ENCODE measurements at places on chromosomes 11 and 22.
A peak's percentile ranks its signal among the peaks of the same experiment; 100 is the strongest.

- DNase-seq = no peak
Observed at GRCh38 chr11:16750417-16750816, 12.0 kb downstream of the C11orf58 start.

DNA sequence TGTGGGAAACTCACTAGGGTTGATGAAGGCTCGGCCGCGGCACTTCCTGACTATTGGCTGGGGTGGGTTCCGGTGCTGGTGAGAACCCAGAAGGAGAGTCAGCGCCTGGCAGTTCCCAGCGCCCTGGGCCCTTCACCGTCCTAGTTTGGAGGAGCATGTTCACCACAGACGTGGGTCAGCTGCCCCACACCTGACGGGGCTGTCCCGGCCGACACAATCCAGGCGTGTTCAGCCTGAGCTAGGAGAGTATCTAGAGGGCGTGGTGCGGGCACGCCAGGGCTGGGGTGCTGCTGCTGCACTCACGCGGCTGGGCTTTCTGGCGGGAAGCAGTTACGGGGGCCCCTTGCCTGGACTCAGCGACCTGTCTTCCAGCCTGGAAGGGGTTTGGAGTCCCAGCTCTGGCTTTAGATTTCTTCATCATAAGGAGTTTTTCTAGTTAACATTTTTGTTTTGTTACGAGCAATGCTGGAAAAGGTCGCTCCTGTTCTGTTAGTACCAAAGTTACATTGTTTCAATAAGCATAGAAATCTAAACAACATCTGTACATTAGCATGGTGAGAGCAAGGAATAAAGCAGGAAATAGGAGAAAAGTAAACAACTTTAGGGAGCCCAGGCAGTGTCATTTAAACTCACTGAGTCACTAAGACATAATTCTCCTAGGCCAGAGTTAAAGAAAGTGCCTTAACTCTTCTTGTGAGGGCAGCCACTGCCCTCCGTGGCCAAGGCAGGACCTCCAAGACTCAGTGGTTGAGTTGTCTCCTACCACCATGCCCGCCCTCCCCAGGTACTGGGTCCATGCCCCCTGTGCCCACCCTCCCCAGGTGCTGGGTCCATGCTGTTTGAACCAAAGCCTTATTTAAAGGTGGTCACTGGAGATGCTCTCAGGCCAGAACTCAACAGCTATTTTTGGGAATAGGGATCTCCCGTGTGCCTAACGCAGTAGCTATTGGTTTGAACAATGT, 12.1 kb upstream of the ADORA2A start:
- DNase-seq = no peak

GRCh38 chr11:45816614-45817013, 11.7 kb downstream of the SLC35C1 start:
- no peak for DNase-seq

DNA sequence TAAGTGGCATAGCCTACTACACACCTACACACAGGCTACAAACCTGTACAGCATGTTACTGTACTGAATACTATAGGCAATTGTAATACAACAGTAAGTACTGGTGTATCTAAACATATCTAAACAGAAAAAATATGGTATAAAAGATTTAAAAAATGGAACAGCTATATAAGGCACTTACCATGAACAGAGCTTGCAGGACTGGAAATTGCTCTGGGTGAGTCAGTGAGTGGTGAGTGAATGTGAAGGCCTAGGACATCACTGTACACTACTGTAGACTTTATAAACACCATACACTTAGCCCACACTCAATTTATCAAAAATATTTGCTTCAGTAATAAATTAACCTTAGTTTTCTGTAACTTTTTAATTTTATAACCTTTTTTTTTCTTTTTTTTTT, 24.7 kb downstream of the PAMR1 start:
- no peak for DNase-seq

DNA sequence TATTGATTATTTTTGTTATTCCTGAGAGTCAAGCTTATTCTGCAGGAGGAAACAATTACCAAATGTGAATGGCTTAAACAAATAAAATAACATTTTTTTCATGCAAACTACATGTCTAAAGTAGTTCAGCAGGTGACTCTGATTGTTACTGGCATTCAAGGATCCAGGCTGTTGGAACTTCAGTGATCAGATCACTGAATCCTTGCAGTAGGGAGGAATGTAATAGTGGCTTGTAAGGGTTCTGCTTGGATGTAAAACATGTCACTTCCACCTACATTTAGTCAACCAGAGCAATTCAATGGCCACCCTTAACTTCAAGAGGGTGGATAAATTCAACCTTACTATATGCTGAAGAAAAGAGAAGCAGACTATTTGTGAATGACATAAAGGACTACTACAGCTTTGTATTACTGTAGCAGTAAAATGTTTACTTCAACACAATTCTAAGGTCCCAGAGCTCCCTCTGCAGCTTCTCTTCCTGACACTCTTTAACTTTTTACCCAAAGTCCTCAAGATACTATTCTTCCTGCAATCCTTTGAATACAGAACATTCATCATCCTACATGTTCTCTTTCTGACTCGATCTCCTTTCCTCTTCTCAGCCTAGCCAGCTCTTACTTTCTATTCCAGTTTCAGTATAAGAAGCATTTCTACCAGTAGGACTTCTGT, 284.0 kb downstream of the LRRC4C start:
- DNase-seq = no peak

GRCh38 chr11:118398791-118399559, 2.4 kb upstream of the ATP5MG start:
- DNase-seq = no peak

DNA sequence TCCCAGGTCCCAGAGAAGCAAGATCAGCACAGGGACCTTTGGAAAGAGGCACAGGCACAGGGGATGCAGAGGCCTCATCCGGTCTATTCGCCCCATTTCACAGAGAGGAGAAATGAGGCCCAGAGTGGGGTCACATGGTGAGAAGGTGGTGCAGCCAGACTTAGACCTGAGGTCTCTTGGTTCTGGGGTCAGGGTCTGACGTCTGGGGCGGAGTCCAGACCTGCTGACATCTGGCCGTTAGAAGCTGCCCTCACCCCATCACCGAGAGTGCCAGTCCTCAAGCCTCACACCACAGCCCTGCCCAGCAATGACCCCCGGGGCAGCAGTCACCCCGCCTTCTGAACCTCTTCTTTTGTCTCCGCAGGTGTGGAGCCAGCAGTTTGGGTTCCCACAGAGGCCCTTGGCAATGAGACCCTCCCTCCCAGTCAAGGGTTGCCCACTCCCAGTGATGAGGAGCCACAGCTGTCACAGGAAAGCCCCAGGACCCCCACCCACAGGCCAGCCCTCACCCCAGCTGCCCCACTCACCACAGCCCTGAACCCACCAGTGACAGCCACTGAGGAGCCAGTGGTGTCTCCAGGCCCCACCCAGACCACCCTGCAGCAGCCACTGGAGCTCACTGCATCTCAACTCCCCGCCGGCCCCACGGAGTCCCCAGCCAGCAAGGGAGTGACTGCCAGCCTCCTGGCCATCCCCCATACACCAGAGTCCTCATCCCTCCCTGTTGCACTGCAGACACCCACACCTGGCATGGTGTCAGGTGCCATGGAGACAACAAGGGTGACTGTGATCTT, 62.4 kb downstream of the OTOG start:
- DNase-seq = no peak

DNA sequence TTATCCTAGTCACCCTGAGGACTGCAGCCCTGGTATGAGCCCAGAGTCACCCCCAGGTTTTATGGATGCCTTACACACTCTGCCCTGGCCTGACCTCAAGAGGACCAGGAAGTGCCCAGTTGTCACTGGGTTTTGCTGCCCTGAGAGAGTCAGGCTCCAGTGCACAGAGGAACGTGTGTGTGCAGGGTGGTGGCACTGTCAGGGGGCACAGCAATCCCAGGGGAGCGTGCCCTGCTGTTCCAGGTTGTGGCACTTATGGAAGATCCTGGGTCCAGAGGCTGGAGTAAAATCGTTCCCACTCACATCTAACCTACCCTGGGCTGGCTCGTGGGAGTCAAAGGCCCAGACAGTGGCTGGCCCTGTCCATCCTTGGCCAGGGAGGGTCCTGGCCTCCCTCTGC, 7.6 kb downstream of the APOBEC3A start:
- DNase-seq = no peak

GRCh38 chr11:120959189-120959588, 64.7 kb upstream of the TBCEL start:
- no peak for DNase-seq

- DNase-seq = peak; percentile 28
Observed at GRCh38 chr22:26134654-26135330, 34.5 kb upstream of the SEZ6L start.

DNA sequence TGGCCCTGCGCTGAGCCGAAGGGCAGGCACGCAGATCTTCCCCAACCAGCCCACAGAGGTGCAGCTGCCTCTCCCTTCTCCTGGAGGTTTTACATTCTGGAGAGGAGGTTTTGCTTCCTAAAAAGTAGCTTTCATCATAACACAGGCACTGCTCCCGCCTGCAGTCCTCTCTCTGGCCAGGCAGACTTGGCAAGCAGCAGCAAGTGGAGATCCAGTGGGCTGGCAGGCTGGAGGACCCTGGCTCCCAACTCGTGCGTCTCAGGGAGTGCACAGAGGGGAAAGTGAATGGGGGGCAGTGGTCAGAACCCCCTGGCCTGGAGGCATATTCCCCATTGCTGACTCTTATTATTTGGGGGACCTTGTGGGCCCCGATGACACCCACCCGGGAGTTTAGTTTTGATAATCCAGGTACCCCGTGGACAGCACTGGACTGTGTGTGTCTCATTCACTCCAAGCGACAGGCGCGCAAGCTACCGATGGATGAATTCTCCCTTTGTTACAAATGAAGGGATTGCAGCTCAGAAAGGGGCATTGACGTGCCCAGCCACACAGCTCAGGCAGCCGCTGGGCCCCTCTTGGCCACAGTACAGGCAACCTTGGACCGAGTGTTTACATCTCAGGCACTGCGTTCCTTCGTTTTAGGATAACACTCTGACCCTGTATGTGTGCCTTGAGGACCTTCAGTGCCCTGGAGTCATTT, 1223.9 kb downstream of the BRD1 start:
- DNase-seq = no peak

DNA sequence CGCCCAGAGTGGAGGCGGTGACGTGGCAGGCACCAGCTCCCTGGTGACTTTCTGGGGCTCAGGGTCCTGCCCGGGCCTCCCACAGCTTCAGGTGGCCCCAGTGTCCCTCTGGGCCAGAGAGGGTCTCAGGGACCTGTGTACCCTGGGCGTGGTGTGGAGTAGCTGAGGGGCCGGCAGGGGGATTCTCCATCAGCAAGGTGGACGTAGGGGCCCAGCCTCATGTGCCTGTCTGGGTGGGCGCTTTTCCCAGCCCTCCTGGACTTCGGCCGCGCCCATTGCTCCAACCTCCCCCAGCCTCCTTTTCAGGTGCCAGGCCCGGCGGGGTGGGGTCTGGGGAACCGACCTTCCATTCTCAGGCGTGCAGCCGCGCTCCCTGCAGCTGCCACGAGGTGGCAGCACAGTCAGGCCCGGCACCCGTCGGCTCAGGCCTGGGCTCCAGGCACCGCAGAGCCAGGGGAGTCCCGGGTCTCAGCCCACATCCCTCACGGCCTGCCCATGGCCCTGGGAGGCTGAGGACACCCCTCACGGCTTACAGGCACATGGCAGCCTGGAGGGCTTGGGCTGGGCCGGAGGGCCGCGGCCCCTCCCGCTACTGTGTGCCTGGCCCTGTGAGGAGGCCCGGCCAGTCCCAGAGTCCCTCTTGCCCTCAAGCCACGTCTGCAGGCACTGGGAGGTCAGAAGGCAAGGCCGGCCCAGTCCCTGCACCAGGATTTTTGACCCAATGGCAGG, 19.9 kb upstream of the MUC5B start:
- peak; percentile 65 for DNase-seq

DNA sequence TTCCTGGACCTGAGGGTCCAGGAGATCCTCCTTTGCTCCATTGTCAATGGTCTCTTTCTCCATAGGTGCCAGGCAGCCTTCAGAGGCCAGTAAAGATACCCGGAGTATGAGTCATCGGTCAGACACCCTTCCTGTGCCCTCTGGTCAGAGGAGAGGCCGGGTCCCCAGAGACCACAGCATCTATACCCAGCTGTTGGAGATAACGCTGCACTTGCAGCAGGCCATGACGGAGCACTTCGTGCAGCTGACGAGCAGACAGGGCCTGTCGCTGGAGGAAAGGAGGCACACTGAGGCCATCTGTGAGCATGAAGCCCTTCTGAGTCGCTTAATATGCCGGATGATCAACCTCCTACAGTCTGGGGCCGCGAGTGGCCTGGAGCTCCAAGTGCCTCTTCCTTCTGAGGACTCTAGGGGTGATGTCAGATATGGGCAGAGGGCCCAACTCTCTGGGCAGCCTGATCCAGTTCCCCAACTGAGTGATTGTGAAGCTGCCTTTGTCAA, at the start of gene ACCSL:
ACCSL (plus strand) TSS at position 51 of the 501 bp plus-strand sequence; CDS start at position 107, 56 bp downstream.
- peak; percentile 44 for DNase-seq

- no peak for DNase-seq
Observed at GRCh38 chr11:12161603-12162350, 51.4 kb downstream of the MICAL2 start.

DNA sequence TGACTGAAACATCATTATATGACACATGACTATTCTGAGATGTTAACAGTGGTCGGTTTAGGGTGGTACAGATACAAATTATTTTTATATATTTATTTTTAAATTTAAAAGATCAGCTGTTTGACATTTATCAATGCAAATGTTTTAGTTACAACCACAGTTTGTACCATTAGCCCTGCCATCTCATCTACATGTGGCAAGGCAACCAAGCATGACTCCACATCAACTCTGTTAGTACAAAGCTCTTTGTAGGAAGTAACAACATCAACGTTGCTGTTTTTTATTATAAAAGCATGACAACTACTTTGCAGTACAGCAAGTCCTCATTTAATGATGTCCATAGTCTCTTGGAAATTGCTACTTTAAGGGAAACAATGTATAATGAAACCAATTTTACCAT, 40.8 kb downstream of the ENTHD1 start:
- DNase-seq = no peak

- no peak for DNase-seq
Observed at GRCh38 chr11:57322256-57323166, 2.2 kb downstream of the TNKS1BP1 start.

DNA sequence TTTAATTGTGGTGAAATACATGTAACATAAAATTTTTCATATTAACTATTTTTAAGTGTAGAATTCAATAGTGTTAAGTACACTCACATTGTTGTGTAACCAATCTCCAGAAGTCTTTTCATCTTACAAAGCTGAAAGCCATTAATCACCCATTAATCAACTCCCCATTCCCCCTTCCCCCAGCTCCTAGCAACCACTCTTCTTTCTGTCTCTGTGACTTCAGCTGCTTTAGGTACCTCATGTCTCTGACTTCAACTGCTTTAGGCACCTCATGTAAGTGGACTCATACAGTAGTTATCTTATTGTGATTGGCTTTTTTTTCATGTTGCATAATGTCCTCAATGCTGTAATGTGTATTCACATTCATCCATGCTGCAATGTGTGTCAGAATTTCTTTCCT, 150.8 kb upstream of the NTM start:
- no peak for DNase-seq

GRCh38 chr11:60989093-60989650, 17.7 kb downstream of the CD6 start:
- no peak for DNase-seq

All from NB4 (cell line).